Fibroblast of skin of abdomen (primary cell): ENCODE measurements at places on chromosomes 6 and 20.

DNA sequence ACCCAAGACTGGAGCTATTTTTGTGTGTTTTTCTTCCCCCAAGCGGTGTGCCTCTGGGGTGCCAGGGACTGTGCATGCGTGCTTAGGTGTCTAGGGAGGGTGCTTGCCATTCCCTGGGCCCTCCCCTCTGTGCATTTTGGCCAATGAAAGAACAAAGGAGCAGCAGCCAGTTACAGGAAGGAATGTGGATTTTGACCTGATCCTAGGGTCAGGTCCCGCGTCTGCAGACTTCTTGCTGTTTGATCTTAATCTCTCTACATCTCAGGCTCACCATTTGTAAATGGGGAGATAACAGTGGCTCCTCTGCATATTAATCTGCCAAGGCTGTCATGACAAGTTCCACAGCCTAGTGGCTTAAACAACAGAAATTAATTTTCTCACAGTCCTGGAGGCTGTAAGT lies 699.1 kb downstream of the QKI start:
- no peak for DNase-seq

DNA sequence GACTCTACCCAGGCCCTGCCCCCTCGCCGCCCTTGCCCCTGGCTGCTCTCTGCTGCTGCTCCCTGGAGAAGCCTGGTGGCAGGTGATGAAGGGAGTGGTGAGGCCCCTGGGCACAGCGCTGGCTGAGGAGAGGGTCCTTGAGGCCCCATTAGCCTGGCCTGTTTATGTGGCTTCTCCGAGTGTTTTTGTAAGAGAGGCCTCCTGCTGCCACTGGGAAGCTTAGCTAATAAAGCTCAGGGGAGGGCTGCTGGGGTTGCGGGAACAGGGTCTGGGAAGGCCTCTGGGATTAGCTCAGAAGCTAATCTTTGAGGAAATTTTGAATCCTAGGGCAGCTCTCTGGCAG lies 15.5 kb downstream of the EBF4 start:
- DNase-seq: no peak

DNA sequence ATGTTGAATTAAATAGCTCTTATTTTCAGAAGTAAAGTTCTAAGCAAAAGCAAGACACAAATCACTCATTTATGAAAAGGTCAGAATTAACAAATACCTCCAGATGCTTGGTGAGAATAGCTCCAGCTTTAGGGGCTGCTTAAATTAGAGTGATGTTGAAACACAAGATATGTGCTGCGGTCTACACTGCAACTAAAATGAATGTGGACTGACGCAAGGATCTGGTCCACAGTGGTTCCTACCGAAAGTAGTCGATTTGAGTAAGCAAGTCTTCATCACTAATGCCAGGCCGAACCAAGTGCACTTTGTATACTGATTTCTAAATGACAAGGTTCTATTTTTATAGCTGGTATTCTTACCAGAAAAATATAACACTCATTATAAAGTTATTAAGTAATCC lies 96.3 kb downstream of the PRDM1 start:
- no peak for DNase-seq

- DNase-seq: no peak
These were observed 2.3 kb downstream of the HLA-DMB start for GRCh38 chr6:32938494-32938893.

DNA sequence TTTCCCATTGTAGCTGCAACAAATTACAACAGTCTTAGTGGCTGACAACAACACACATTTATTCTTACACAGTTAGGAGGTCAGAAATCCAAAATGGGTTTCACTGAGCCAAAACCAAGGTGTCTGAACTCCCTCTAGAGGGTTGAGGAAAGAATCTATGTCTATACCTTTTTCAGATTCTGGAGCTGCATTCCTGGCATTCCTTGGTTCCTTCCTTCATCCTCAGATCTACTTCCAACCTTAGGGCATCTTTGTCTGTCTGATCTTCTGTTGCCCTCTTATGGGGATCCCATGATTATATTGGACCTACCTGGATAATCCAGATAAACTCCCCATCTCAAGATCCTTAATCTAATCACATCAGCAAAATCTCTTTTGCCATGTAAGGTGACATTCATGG lies 540.9 kb upstream of the MAP3K7 start:
- DNase-seq: no peak

- no peak for DNase-seq
These were observed 20.1 kb upstream of the HLA-B start for GRCh38 chr6:31377029-31377428.

DNA sequence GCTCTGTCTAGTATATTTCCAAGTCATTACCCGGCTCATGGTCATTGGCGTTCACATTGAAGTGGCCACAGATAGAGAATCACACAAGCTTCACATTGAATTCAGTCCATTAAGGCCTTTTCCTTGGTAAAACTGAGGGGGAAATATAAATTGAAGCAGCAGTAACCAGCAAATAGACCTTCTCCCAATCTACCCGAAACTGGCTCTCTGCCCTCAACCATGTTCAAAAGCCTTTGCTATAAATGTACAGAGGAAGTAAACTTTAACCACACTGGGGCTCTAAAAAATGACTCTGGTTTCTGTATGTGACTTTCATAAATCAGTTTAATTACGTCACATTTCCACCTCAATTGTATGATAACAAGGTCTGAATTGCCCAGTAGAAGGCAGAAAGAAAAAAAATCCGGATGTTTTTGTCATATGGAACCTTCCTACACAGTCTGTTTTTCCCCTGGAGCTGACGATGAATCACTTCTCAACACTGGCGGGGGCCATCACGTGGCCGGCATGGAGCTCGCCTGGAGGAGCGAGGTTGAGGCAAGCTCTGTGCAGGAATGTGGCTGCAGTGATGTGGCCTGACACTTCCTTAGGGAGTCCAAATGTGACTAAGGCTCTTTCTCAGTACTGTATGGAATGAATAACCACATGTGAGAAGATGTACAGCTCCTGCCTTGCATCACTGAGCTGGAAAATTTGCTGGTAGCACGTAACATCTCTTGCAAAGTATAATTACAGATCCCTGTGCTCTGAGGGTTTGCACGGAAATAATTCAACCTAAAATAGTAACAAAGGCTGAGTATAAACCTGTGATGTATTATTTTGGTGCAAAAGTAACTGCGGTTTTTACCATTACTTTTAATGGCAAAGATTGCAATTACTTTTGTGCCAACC lies 58.6 kb upstream of the SNX9 start:
- peak; percentile 100 for DNase-seq

DNA sequence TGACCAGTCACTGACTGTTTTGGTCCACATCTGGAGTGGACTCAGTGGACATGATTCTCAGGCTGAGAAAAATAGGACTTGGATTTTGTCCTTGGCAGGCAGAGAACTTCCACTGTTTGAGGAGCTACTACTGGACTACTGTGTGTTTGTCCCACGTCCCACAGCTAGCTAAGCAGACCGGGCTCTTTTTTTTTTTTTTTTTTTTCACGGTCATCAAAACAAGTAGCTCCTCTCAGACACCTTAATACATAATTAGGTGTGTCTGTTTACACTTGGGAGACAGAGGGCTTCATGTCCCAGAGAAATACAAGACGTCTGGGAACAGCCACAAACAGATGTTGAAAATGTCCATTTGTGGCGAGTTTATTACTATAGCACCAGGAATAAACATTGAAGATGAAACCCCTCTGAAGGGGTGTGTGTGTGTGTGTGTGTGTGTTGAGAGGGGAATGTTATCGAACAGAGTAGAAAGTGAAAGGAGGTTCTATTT lies 155.0 kb upstream of the SUPT3H start:
- DNase-seq: peak; percentile 44

- DNase-seq: no peak
These were observed 142.9 kb downstream of the CDC5L start for GRCh38 chr6:44530209-44530909.

DNA sequence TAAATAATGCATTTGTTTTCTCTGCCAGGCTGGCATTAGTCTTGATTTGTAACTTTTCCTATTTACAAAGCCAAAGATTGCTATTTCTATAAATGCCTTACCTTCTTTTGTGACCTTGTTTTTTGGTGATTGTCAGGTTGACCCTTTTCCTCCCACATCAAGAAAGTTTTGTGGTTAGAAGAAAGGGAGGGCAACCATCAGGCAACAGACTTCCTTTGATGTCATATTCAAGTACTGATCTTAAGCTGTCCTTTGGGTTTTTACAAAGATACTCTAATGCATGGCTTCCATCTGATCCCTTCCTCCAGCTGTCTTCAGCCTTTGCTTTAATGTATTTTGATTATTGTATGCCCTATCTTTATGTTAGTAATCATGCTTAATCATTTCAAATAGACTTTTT lies 23.9 kb downstream of the RNF217 start:
- no peak for DNase-seq

DNA sequence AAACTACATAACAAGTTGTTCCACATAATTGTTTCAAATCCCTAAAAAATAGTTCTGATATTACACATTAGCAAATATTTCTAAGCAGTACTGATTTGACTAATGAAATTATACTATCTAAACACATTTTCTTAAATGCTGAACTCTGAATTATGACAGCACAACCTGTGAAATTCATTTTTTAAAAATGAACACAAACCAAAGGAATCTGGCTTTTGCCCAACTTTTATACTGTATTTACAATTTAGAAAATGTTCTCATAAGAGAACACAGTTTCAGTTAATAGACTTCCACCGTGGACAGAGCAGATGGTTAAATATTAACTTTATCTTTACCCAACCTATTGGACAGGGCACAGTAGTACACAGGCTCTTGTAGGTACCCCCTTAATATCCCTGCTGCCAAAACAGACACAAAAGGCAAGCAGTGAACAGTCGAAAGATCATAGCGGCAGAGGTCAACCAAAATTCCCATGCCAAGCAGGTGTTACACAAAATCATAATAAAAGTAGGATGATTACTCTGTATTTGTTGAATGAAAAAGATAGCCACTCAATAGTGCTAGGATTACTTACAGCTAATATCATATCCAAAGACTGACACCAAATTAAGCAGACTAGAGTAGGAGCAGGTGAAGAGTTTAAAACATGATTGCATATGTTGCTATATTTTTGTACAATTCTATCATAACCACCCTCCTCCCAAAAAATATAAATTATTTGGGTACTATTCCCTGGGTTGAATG lies 122.5 kb downstream of the RNGTT start:
- DNase-seq: peak; percentile 24

- no peak for DNase-seq
These were observed 241.4 kb downstream of the EPHA7 start for GRCh38 chr6:93177918-93178317.

GRCh38 chr20:26163890-26164289 lies 467.2 kb upstream of the ZNF337 start:
- peak; percentile 93 for DNase-seq

GRCh38 chr20:50393990-50394561 lies 116.1 kb upstream of the PTPN1 start:
- no peak for DNase-seq

DNA sequence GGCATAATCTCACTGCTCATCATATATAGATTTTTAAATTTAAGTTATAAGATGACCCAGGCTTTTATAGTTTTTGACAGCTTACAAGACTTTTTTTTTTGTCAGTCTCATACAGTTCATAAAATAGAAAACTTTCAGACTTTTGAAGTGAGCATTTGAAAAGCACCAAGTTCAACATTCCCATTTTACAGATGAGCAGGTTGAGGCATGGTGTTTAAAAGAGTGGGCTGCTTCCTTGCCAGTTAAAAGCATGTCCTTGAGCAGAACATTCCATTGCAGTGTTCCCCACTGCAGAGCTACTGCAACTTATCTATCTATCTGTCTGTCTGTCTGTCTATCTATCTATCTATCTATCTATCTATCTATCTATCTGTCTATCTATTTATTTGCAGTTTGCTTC lies 86.8 kb downstream of the GFRA4 start:
- no peak for DNase-seq

DNA sequence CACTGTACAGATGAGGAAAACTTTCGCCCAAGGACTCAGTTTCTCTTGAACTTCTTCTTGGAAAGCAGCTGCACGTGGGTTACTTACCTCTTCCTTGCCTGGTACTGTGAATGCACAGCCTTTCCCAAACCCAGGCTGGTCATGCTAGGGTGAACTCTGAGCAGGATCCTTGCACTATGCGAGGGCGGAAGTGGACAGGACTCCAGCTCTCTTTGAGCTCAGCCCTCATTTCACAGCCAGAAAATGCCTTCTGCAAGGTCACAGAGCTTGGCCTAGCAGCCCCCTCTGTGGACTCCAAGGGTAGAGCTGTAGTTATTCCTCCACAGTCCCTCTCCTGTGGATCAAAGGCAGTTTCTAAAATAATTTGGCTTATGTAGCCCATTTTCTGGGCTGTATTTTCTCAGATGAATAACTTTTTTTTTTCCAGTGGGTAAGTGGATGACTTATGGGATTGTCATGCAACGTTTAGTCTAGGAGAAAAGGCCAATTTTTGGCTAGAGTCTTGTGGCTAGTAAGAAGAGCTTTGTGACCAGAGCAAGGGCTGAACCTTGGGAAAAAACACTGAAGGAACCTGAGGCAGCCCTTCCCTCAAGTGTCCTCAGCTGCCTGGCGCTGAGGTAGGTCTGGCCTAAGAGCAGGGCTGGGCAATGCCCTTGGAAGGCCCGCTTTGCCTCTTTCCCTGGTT lies 172.7 kb downstream of the SCP2D1 start:
- DNase-seq: no peak

- no peak for DNase-seq
These were observed at the start of gene STK35 for GRCh38 chr20:2101057-2101864. Gene STK35, plus strand, starts transcription at chr20:2101827. Its CDS starts 55 bp downstream, at chr20:2101882.

- no peak for DNase-seq
These were observed 5.0 kb downstream of the SLC12A5 start for GRCh38 chr20:46034039-46034438.

- no peak for DNase-seq
These were observed 440.1 kb downstream of the PTPRT start for GRCh38 chr20:42749556-42749955.

- peak; percentile 21 for DNase-seq
These were observed 97.7 kb downstream of the KCNB1 start for GRCh38 chr20:49384437-49385434.

DNA sequence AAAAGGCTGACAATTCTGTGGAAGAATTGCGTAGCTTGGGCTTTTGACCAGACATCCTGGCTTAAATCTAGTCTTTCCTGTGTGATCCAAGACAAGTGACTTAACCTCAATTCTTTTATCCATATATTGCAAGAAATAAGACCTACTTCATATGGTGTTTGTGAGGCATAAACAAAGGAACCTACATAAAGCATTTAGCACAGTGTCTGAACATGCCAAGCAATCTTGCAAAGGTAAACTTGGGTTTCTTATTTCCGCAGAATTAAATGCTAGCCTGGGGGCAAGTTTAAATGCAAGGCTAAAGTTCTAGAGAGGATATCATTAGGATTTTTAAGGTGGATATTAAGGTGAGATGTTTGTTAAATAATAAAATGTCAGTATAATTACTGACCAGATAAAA lies 47.9 kb downstream of the HDDC2 start:
- DNase-seq: no peak

- no peak for DNase-seq
These were observed 69.7 kb upstream of the TBC1D7 start for GRCh38 chr6:13398069-13398381.

- DNase-seq: no peak
These were observed 214.3 kb upstream of the TCF21 start for GRCh38 chr6:133674661-133675060.
